GM23248 (cell line): ENCODE measurements at places on chromosomes 4 and X.

DNA sequence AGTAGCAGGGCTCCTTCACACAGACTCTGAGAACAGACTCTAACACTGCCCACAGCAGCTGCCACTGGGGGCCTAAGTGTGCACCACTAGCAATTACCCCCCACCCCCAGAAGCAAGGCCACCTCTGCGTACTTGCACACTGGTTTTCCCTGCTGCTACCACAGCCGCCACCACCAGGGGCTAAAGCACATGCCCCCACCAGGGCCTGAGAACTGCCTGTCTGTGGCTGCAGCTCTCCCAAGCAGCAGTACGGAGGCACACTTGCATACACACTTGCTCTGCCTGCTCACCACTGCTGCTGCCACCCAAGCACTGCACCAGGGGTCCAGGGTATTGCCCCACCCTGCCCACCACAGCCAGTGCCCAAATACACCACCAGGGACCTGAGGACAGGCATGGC is 59.6 kb downstream of the SCML2 start:
- H3K27ac ChIP-seq, result no peak overlapping the region
- H3K4me3 ChIP-seq, result no peak overlapping the region
- no peaks in the 10 kb centered on the region for H3K4me1 ChIP-seq
- DNase-seq, result no peak
- H3K36me3 ChIP-seq, result no peaks in the 10 kb centered on the region
- no peaks in the 10 kb centered on the region for H3K27me3 ChIP-seq

DNA sequence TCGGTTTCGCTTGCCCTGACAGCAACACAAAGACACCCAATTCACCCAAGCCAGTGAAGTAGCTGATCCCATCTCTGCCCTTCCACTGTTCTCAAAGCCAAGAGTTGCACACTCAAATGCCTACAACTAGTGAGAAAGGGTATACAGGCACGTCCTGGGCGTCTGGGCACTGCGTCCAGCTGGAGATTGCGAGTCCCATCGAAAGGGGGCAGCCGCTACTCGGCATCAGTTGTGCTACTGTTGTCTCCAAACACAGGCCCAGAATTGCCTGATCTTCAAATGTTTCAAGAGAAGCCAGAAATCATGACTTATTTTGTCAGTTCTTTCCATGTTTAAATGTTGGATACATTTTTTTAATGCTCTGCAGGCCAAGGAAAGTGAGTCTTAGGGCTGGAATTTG is 487.8 kb downstream of the BCOR start:
- DNase-seq, result peak; percentile 52
- no peak overlapping the region for H3K4me3 ChIP-seq
- no peak overlapping the region for H3K27ac ChIP-seq
- H3K4me1 ChIP-seq, result no peaks in the 10 kb centered on the region

GRCh38 chr4:5387457-5387856 is 320.9 kb downstream of the EVC2 start:
- H3K4me1 ChIP-seq, result no peaks in the 10 kb centered on the region
- no peak for DNase-seq
- no peaks in the 10 kb centered on the region for H3K27me3 ChIP-seq
- no peak overlapping the region for H3K4me3 ChIP-seq
- H3K27ac ChIP-seq, result no peak overlapping the region

DNA sequence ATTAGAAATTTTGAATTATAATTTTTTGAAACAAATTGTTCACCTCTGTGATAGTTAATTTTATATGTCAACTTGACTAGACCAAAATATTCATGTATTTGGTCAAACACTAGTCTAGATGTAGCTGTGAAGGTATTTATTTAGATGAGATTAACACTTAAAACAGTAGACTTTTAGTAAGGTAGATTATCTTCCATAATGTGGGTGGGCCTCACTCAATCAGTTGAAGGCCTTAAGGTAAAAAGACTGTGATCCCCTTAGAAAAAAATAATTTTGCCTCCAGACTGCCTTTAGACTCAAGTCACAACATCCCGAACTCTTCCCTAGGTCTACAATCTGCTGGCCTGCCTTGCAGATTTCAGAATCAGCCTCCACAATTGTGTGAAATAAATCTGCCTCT is 177.3 kb upstream of the PABPC5 start:
- H3K4me1 ChIP-seq, result no peaks in the 10 kb centered on the region
- no peak overlapping the region for H3K27ac ChIP-seq
- no peaks in the 10 kb centered on the region for H3K27me3 ChIP-seq
- DNase-seq, result no peak
- H3K4me3 ChIP-seq, result no peak overlapping the region
- no peaks in the 10 kb centered on the region for H3K36me3 ChIP-seq

GRCh38 chr4:1291091-1291490 is 1.4 kb downstream of the MAEA start:
- peak overlapping the region; percentile 74 for H3K27ac ChIP-seq
- peak overlapping the region; percentile 83 for H3K4me3 ChIP-seq
- H3K36me3 ChIP-seq, result no peaks in the 10 kb centered on the region
- no peak for DNase-seq
- H3K4me1 ChIP-seq, result peaks cover 15% of the 10 kb centered on the region; the same call in 1 of the 2 replicates

- H3K4me1 ChIP-seq, result peaks cover 7% of the 10 kb centered on the region; the same call in 1 of the 2 replicates
- no peak overlapping the region for H3K27ac ChIP-seq
- H3K4me3 ChIP-seq, result no peak overlapping the region
Observed at GRCh38 chr4:125639182-125639621, 324.4 kb downstream of the FAT4 start.

GRCh38 chrX:73647212-73647611 is 84.2 kb downstream of the CHIC1 start:
- H3K4me3 ChIP-seq, result no peak overlapping the region
- H3K4me1 ChIP-seq, result no peaks in the 10 kb centered on the region
- no peaks in the 10 kb centered on the region for H3K27me3 ChIP-seq
- no peak for DNase-seq

GRCh38 chrX:41350976-41351569 is 17.1 kb downstream of the DDX3X start:
- H3K36me3 ChIP-seq, result peaks cover 41% of the 10 kb centered on the region

- peak; percentile 64 for DNase-seq
- H3K27me3 ChIP-seq, result no peaks in the 10 kb centered on the region
Observed at GRCh38 chr4:151801547-151802516, 41.0 kb upstream of the GATB start.

- H3K27me3 ChIP-seq, result no peaks in the 10 kb centered on the region
- H3K36me3 ChIP-seq, result no peaks in the 10 kb centered on the region
- no peak for DNase-seq
- no peak overlapping the region for H3K4me3 ChIP-seq
Observed at GRCh38 chrX:154509455-154509854, 6.6 kb downstream of the FAM3A start.

- H3K4me3 ChIP-seq, result no peak overlapping the region
- no peak for DNase-seq
- H3K4me1 ChIP-seq, result peaks cover 4% of the 10 kb centered on the region
- H3K27ac ChIP-seq, result no peak overlapping the region
Observed at GRCh38 chr4:99410075-99410474, 25.1 kb downstream of the ADH7 start.

GRCh38 chr4:126843492-126844067 is 789.2 kb upstream of the INTU start:
- H3K27ac ChIP-seq, result no peak overlapping the region
- peaks cover 12% of the 10 kb centered on the region for H3K4me1 ChIP-seq
- no peaks in the 10 kb centered on the region for H3K27me3 ChIP-seq
- DNase-seq, result no peak
- H3K36me3 ChIP-seq, result no peaks in the 10 kb centered on the region

DNA sequence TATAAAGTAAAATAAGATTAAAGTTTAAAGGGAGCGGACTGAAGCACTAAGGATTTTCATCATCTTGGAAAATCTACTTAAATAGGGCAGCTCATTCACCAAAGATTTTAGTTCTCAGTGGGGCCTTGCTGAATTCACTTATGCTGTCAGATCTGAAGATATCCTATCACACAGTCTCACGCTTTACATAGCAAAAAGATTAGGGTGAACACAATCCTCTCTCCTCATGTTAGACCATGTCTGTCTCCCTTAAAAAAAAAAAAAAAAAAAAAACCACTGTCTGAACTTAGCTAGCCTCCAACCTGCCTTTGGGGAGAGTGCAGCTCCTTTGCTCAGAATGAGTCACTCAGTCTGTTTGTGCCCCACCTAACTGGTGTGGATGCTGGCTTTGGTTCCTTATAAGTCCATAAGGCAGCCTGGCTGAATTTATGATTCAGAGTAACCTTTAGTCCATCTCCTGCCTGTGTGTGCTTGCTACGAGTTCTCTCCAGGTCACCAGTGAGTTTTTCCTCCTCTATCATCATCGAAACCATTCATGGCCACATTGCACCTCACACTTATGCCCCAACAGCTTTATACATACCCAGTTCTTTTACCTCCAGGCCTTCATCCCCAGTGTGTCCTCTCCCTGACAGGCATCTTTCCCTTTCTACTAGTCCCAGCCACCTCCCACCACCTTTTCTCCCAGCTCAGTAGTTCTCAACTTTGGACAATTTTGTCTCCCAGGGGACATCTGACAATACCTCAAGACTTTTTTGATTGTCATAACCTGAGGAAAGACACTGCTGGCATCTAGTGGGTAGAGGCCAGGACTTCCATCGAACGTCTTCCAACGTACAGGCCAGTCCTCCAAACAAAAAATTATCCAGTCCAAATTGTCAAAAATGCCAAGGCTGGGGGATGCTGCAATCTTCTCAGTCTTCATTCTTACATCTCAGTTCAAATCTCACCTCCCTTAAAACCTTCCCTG is 220.7 kb upstream of the EMCN start:
- DNase-seq, result peak; percentile 95
- H3K4me3 ChIP-seq, result no peak overlapping the region
- no peaks in the 10 kb centered on the region for H3K36me3 ChIP-seq
- peaks cover 27% of the 10 kb centered on the region for H3K4me1 ChIP-seq

DNA sequence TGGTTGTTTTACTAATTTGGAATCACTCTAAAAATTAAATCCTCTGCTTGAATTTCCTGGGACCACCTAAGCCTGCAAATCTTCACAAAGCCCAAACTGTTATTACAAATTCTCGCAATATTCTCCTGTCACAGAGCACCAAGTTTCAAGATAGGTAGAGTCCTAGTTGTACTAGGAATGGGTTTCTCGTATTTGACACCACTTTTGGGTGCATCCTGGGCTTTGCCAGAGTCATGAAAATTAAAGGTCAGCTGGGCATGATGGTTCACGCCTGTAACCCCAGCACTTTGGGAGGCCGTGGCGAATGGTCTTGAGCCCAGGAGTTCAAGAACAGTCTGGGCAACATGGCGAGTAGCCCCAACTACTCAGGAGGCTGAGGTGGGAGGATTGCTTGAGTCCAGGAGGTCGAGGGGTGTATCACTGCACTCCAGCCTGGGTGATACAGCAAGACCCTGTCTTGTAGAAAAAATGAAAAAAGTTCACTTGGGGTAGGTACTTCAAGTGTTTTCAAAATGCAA is 30.6 kb upstream of the MANBA start:
- 0 out of 2 replicates have a peak, but pooled peaks cover 3% of the 10 kb centered on the region for H3K4me1 ChIP-seq
- no peak overlapping the region for H3K4me3 ChIP-seq
- DNase-seq, result no peak
- peaks cover 53% of the 10 kb centered on the region for H3K36me3 ChIP-seq
- no peak overlapping the region for H3K27ac ChIP-seq

DNA sequence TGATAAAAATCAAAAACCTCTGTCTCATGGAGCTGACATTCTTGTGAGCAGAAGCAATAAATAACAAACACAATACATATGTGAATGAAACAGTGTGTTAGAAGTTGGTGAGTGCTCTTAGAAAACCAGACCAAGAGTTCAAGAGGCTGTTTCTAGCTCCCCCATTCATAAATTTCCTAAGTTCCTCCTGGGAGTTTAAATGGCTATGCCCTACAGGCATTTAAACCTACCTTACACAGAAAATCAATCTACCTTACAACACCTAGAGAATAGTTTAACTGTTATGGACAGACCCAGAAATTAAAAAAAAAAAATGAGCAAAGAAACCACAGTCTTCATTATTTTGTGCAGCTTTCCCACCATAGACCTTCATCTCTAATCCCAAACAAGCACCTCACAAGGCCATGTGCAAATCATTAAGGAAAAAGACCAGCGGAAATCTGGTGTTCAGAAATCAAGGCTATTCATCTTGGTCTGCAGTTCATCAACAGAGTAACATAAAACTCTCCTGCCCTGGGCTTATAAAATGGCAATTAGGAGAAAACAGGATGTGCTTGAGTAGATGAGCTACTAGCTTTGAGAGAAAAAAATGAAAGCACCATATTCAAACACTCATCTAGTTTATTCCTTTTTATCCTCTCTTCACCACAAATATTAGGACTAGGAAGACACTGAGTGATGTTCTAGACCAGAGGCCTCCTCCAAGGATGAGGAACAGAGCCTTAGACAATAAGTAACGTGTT is 147.2 kb downstream of the SHROOM3 start:
- H3K27me3 ChIP-seq, result no peaks in the 10 kb centered on the region
- H3K4me1 ChIP-seq, result peaks cover 12% of the 10 kb centered on the region; the same call in 1 of the 2 replicates
- no peak overlapping the region for H3K27ac ChIP-seq
- DNase-seq, result no peak

DNA sequence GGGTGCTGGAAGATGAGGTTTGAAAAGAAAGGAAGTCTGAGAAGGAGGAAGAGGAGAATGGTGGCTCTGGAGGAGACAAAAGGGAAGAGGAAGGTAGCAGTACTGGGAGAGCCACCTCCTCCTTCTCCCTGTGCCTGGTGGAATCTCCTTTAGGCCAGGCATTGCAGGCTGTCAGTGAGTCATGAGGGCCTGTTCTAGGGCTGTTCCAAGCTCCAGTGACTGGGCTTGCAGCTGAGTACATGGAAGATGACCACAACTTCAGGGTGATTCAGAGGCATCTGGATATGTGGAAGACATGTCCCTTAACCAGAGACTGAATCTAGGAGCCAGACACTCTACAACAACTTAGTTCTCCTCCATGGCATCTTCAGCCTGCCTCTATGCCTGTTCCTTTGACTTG is 107.8 kb downstream of the EFNB1 start:
- H3K4me3 ChIP-seq, result no peak overlapping the region
- H3K27me3 ChIP-seq, result no peaks in the 10 kb centered on the region
- H3K27ac ChIP-seq, result peak overlapping the region; percentile 39
- no peaks in the 10 kb centered on the region for H3K36me3 ChIP-seq

DNA sequence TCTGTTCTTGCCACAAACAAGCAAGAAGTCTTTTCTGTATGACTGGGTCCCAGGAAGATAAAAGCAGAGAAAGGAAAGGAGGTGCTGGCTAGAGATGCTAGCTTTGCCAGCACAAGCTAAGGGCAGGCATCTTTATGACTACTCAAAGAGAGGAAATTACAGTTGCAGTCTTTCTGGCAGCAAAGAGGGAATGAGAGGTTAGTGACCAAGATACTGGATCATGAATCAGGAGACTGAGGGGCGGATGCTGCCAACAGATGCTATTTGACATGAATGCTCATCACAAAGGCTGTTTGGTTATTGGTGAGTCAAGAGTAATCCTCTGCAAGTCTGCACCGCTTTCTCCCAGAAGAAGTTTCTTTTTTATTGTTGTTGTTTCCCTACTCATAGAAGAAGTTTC is 5.5 kb upstream of the XIAP start:
- no peak overlapping the region for H3K4me3 ChIP-seq
- peaks cover 3% of the 10 kb centered on the region; the same call in 1 of the 2 replicates for H3K4me1 ChIP-seq

- no peaks in the 10 kb centered on the region for H3K36me3 ChIP-seq
- H3K4me3 ChIP-seq, result no peak overlapping the region
- H3K4me1 ChIP-seq, result no peaks in the 10 kb centered on the region
Observed at GRCh38 chrX:148813422-148813821, 313.0 kb downstream of the AFF2 start.

DNA sequence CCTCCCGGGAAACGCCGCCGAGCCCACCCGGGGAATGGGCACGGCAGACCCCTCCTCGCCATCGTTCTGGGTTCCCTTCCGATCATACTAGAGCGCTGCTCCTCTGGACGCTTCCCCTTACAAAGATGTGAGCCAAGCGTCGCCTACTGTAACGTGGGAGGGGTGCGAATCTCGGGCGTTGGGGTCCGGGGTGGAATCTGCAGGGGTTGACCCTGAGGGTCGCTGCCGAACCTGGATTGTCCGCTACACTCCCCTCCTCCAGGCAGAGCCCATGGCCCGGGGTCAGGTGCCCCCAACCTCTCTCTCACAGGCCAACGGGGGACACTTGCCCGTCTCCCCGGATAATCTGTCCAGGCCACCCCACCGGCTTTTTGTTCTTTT is 13.8 kb downstream of the BCOR start:
- no peaks in the 10 kb centered on the region for H3K36me3 ChIP-seq
- H3K27me3 ChIP-seq, result no peaks in the 10 kb centered on the region
- DNase-seq, result no peak
- H3K27ac ChIP-seq, result no peak overlapping the region
- peaks cover 7% of the 10 kb centered on the region for H3K4me1 ChIP-seq
